Activated naive CD4-positive, alpha-beta T cell treated with Interleukin-2 at 50 U/mL for 16 hours (primary cell): ENCODE measurements at places on chromosomes 2 and 18.

DNA sequence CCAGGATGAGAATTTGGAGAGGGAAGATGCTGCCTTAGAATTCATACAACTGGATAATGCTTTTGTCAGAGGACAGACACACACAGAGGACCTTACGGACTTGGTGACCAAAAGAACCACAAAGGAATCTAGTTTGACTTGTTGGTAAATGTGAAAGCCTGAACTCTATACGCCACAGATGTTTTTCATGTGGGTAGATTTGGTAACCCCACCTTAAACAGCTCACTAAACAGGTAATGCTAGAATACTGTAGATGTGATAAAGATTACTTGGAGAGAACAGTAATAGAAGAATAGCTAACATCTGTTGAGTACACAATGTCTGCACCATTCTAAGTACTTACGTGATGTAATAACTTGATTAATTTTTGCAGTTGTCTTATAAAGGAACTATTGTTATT, 24.1 kb downstream of the ANXA4 start:
- no peak for DNase-seq

- no peak for DNase-seq
Observed at GRCh38 chr2:210055825-210056224, 53.4 kb downstream of the RPE start.

- DNase-seq: no peak
Observed at GRCh38 chr2:241551599-241551997, 6.9 kb upstream of the BOK start.

DNA sequence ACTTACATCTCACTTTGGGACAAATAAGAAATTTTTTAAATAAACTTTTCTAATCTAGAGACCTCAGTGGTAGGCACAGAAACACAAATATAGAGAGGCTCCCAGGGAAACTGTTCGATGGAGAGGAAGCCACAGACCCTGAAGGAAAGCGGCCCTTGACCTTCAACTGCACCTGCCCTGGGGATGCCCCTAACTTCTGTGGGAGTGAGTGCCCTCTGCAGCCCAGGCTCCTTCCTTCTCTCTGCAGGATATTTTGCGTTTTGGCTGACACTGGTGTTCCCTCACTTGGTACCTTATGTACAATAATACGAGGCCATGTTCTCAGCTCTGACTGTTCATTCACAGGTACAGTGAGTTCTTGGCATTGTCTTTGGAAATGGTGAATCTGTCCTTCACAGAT, 64.8 kb upstream of the MAL start:
- DNase-seq: no peak

DNA sequence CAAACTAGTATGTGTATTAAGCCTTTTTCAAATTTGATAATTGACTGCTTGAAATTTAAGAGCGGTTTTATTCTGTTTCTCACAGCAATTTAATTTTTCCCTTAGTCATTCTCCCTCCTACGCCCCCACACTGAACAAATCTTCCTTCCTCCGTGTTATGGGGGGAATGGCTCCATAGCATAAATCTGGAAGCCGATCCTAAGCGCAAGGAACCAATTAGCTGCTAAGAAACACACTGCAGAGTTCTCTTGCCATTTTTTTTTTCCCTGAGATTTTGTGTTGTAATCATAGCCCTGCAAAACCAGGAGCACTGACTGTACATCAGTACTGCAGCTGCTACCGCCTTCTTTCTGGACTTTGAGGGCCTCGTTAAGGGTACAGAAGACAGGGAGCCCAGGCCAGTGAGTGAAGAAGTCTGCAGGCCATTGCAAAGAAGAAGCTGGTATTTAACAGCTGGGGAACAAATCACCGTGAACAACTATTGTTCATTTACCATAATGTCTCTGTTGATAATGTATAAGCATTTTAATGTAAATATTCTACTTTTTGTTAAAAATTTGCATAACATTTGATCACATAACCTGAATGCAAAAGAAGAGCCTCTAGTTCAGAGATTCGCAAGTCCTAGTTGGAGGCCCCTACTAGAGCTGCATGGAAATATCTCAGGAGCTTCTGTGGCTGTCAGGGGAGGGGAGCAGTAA, 264.0 kb downstream of the LRATD1 start:
- no peak for DNase-seq

DNA sequence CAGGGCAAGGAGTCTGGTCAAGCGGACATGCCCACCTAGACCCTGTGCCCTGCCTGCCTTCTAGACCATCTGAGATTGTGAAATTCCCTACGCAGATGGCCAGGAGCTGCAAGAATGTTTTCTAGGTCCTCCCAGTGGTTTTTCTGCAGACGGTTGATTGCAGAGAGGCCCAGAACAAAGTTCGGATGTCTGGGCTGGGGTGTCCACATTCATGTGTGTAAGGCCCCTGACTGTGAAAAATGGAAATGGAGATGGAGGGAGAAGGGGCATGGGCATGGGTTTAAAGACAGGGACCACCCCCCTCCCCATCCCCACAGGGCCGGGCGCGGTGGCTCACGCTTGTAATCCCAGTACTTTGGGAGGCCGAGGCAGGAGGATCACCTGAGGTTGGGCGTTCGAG, 11.8 kb downstream of the ARHGAP25 start:
- no peak for DNase-seq

GRCh38 chr2:215527736-215528135, 91.9 kb upstream of the FN1 start:
- DNase-seq: no peak

GRCh38 chr2:241148239-241148638, 1.0 kb downstream of the PASK start:
- no peak for DNase-seq

- no peak for DNase-seq
Observed at GRCh38 chr2:117888897-117889296, 74.4 kb downstream of the DDX18 start.

- no peak for DNase-seq
Observed at GRCh38 chr2:108320326-108320922, 31.7 kb downstream of the SULT1C2 start.

DNA sequence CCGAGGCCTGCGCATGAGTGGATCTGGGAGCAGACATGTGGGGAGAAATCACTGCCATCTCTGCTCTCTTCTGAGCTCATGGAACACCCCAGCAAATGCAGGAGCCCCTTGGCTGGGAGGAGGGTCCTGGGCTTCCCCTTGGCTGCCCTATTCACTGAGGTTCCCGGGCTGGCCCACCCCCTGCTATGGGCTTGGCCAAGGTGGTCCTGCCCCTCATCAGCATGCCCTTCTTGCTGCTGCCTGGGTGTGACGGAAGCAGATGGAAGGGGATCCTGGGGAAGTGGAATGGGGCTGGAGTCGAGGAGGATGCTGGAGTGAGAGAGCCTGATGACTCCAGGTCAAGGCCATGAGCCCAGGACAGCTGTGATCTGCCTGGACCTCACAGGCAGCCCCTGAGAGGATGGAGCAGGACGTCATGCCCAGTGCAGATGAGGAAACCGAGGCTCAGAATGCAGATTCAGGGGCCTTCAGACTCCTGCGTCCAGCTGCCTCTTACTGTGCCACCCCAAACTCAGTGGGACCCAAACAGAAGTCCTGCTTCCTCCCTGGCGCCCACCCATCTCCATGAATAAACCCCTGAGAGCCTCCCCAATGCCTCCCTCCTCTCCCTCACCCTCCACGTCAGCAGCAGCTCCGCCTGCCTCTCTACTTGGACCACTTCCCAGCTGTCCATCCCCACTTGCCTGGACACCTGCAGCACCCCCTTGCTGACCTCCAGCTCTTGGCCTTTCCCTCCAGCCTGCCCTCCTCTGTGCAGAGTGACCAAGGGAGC, 4.0 kb downstream of the SNED1 start:
- no peak for DNase-seq

DNA sequence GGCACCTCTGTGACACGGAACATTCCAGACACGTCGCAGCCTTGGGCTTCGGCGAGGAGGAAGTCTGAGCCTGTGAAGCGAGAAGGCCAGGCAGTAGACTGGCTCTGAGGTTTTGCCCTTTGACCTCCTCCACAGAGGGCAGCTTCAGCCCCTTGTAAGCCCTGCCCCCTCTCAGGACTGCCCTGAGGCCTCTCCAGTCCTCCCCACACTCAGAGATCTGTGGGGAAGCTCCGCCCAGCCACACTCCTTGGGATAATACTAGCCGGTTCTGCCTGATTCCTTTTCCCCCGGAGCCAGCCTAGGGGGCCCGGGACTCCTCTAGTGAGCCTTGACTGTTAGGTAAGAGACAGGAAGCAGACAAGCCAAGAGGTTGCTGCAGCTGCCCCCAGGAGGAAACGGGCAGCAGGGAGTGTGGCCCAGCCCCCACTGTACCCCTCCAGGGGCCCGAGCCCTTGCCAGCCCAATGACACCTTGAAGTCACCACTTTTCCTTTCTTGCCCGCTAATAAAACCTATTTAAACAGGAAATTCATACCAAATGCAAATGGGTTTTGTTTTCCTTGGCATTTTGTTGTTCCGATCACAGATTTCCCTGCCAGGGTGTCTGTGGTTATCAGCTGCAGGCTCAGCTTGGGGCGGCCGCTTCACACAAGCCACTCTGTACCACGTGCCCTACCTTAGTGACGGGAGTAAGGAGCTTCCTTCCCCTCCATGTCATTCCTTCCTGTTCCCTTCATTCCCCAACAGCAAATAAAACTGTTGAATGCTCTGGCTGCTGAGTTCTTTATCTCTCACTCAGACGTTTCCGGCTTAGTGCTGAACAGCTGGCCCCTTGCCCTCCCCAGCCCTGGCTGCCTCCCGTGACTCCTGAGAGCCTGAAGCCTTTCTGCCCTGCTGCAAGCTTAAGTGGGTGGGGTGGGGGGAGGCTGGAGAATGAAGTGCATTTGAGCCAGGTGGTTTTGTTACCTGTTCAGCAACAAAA, 124.7 kb downstream of the CABLES1 start:
- no peak for DNase-seq

GRCh38 chr18:7304061-7304370, 73.1 kb downstream of the LRRC30 start:
- DNase-seq: no peak

- no peak for DNase-seq
Observed at GRCh38 chr2:59924346-59924745, 629.1 kb downstream of the BCL11A start.

DNA sequence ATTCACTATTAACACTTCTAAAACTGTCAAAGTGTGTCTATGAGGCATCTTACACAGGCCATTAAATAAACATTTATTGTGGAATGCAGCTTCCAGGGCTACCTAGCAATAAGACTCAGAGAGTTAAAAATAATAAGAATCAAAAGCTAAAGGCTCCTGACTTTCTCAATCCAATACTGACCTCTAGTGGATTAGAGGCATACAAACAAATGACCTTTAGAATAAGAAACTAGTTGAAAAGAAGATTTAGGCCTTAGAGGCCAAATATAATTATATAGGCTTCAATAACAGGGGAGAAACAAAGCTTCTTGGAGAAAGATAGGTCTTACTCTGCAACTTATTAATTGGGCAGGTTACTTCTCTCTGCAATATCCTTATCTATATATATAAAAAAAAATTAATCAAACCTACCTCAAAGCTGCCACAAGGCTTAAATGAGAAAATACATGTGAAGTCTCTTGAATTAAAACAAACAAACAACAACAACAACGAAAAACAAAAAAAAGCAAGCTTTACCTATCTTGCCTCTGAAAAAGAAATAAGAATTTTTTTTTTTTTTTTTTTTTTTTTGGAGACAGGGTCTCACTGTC, 246.1 kb downstream of the EXOC6B start:
- no peak for DNase-seq

- DNase-seq: no peak
Observed at GRCh38 chr2:156379071-156379470, 46.5 kb upstream of the NR4A2 start.

- no peak for DNase-seq
Observed at GRCh38 chr2:202541137-202541536, 93.6 kb upstream of the FAM117B start.

- DNase-seq: peak; percentile 43
Observed at GRCh38 chr2:174597345-174598047, at the start of gene WIPF1. Gene WIPF1 (minus strand): TSS chr2:174597804. CDS start chr2:174585573, 12,231 bp downstream.

DNA sequence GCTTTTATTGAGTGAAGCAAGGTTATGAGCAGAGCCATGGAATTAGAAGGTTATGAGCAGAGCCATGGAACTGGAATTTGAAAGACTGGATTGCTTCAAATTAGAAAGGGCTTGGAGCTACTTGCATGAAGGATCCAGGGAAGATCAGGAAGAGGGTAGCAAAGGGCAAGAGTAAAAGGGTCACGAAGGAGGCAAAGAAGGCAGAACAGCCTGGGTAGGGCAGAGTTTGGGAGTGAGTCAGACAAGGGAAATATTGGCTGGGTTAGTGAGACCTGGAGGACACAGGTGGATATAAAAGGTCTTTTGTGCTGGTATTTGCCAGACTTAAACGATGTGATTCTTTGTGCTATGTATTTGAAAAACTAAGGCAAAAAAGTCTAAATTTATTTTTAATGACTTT, 65.0 kb downstream of the SEMA4F start:
- no peak for DNase-seq

- DNase-seq: no peak
Observed at GRCh38 chr2:26756337-26756736, 7.7 kb upstream of the SLC35F6 start.

DNA sequence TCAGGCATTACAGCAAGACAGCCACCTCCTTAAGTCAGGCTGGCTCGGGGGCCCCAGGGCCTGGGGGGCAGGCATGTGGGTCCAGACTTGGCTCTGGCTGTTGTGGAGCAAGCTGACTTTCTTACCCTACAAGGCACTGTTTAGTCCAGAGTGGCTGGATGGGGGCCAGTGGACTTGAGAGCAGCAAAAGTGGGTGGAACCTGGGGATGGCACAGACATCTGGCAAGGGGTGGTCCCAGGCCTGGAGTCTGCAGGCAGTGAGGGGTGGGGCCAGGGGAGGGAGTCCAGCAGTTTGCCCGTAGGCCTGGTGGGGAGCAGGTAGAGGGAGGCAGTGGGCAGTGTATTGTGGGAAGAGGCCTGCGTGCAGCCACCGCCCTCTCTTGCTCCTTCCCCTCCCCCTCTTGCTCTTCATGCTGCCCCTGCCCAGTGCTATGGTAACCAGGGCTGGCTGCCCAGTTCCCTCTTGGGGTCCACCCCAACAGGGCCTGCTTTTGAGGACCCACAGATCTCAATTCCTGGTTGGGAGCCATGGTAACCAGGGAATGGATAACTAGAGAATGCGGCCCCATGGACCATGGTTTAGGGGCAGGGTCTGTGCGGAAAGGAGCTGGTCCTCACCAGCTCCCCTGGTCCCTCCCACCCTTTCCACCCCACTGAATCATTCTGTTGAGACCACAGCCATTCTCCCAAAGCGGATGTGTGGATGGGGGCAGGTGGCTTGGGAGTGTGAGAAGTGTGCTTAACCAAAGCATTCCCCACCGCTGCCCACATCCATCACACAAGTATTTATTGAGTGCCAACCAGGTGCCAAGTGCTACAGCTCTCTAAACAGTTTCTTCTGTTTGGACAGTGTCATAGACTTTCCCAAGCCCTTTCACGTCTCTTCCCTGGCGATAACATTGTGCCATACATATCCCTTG, 19.3 kb downstream of the SPEG start:
- DNase-seq: no peak

DNA sequence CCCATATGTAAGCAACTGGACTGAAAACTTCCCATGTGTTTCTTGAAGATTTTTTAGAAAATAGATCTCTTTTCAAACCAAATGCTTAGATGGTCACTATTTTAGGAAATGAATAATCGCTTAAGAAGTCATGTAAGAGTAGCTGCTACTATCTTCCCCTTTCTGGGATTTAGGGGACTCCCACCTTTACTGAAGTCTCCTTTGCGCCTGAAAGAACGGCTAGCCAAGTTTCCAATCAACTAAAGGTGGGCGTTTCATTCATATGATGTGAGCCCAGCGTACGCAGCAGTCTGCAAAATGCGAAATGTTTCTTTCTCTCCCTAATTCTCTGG, 1.1 kb downstream of the DIPK1C start:
- no peak for DNase-seq

- DNase-seq: no peak
Observed at GRCh38 chr2:174704061-174704460, 60.2 kb downstream of the CHRNA1 start.
